ENCODE measurements at places on chromosomes 1 and 21. TPM values are rescaled to one million over a fixed set of nuclear protein-coding genes. Genes with fewer than 3 reads are reported as not detected.

DNA sequence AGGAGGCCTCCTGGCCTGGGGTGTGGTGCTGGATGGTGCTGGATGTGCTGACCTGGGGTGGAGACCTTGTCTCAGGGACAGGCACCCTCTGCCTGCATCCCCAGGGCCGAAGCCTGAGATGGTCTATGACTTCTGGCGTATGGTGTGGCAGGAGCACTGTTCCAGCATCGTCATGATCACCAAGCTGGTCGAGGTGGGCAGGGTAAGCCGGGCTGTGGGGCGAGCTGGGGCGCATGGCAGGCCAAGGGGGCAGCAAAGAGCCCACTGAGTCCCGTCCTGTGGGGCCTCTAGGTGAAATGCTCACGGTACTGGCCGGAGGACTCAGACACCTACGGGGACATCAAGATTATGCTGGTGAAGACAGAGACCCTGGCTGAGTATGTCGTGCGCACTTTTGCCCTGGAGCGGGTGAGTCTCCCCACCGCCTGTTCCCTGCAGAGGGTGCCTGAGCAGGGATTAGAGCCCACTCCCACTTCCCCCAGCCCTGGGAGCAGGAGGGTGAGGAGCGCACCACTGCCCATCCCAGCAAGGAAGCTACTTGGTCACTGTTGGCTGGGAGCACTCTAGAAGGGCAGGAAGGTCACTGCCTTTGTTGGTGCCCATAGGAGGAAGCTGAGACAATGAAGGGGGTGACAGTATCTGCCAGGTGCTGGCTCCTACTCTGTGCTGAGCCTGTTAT is 75.2 kb downstream of the PTPRU start:
- H3K27ac ChIP-seq: no peak overlapping the region
- H3K27me3 ChIP-seq: no peaks in the 10 kb centered on the region
- DNase-seq: no peak
- no peak overlapping the region for H3K4me3 ChIP-seq
- no peaks in the 10 kb centered on the region for H3K4me1 ChIP-seq

CD84 gene
- total RNA-seq: 10.8 TPM

SMCP gene
- not detected for total RNA-seq

RPS6KA1 gene
- 12.0 TPM for total RNA-seq

LINGO4 gene
- total RNA-seq: not detected
